ENCODE measurements at places on chromosomes 3 and 15. TPM values are rescaled to one million over a fixed set of nuclear protein-coding genes. Genes with fewer than 3 reads are reported as not detected.

GRCh38 chr3:121155028-121155427 is 247.0 kb downstream of the STXBP5L start:
- no peak for DNase-seq

- no peak for DNase-seq
Measured at GRCh38 chr3:157058392-157059071, 101.4 kb downstream of the CCNL1 start.

- DNase-seq: no peak
Measured at GRCh38 chr3:16060945-16061344, 113.5 kb upstream of the GALNT15 start.

Gene CFAP91
- 0.26 TPM for total RNA-seq

Gene OCA2
- total RNA-seq: not detected

DNA sequence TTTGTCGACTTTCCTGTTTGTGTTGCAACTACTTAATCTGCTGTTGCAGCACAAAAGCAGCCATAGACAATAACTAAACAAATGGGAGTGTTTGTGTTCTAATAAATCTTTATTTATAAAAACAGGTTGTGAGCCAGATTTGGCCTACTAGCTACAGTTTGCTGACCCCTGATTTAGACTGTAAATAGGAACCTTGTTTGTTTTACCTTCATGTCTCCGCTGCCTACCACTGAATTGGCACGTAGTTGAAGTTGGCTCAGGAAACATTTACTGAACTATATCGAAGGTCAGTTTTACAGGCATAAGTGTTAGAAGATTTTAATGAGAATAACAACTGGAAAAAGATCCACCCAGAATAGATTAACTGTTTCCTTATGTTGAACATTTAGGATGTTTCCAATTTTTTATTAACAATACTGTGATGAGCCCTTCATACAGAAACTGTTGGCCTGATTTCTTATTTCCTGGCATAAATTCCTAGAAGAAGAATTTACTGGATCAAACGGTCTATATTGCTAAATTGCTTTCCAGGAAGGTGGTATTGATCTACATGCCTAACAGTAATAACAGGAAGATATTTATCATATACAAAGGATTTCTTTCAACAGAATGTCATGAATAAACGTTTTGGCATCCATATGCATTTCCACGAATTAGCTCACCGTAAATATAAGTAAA is 156.2 kb upstream of the NR2E3 start:
- DNase-seq: no peak

Gene ARHGAP31
- 11.0 TPM for total RNA-seq

- peak; percentile 62 for DNase-seq
Measured at GRCh38 chr3:182913889-182914288, 66.4 kb downstream of the DCUN1D1 start.

Data from activated CD4-positive, alpha-beta T cell treated with anti-CD3 and anti-CD28 coated beads, Interleukin-2, amount 10 ng/mL, durations not matched to agents 24 days and 14 days (primary cell).